ENCODE measurements at places on chromosomes 12 and 14.

- no peak for DNase-seq
Observed at GRCh38 chr14:36517242-36518030, 2.6 kb downstream of the NKX2-1 start.

GRCh38 chr12:105317942-105318621 is 12.4 kb upstream of the C12orf75 start:
- no peak for DNase-seq

DNA sequence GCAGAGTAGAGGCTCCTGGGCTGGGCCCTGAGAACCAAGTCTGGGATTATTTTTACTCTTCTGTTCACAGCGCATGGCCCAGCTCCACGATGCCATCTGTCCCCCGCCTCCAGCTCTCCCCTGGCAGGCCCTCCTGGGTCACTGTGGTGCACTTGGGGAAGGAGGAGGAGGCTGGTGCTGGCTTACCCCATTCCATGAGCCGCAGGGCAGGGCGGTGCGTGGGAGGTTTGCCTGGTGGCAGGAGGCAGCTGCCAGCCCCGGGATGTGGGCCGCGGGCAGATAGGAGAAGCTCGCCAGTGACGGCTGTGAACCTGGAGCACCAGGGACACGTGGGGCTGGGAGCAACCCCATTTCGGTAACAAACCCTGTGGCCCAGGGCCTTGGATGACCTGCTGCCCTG is 23.2 kb downstream of the TEAD4 start:
- DNase-seq, result no peak

- DNase-seq, result no peak
Observed at GRCh38 chr14:100359881-100360280, 36.7 kb downstream of the SLC25A47 start.

- DNase-seq, result no peak
Observed at GRCh38 chr12:114140576-114140975, 174.5 kb upstream of the RBM19 start.

DNA sequence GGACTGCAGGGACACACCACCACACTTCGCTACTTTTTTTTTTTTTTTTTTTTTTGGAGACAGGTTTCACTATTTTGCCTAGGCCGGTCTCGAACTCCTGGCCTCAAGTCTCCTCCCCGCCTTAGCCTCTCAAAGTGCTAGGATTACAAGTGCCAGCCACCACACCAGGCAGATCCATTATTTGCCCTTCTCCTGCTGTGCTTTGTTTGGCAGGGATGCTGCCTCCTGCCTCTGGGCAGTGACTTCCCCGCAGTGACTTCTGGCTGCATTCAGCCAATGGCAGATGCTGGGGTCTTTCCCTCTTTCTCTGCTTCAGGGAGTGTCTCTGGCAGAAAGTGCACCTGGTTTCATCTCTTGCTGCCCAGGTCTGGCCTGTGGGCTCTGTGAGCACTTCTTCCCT is 6.7 kb upstream of the MORN3 start:
- no peak for DNase-seq

GRCh38 chr12:59615392-59616165 is 19.8 kb downstream of the SLC16A7 start:
- no peak for DNase-seq

DNA sequence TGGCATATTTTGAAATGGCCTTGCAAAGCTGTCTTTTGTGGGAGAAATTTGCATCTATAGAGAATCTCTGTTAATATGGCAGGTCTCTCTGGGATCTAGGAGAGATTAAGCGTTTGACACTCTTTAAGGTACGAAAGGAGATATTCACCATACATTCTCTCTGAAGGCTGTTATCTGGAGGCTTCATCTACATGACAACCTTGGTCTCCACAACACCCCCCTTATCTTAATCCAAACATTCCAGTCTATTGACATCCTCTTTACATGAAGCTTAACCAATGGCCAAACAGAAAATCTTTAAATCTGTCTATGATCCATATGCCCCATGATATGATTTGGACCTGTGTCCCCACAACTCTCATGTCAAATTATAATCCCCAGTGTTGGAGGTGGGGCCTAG is 137.4 kb downstream of the DERA start:
- DNase-seq, result no peak
